ENCODE measurements at places on chromosomes 2 and 18. TPM values are rescaled to one million over a fixed set of nuclear protein-coding genes. Genes with fewer than 3 reads are reported as not detected.
A peak's percentile ranks its signal among the peaks of the same experiment; 100 is the strongest.

GRCh38 chr2:207395535-207396251 is 134.1 kb upstream of the CREB1 start:
- no peak for ATAC-seq

DNA sequence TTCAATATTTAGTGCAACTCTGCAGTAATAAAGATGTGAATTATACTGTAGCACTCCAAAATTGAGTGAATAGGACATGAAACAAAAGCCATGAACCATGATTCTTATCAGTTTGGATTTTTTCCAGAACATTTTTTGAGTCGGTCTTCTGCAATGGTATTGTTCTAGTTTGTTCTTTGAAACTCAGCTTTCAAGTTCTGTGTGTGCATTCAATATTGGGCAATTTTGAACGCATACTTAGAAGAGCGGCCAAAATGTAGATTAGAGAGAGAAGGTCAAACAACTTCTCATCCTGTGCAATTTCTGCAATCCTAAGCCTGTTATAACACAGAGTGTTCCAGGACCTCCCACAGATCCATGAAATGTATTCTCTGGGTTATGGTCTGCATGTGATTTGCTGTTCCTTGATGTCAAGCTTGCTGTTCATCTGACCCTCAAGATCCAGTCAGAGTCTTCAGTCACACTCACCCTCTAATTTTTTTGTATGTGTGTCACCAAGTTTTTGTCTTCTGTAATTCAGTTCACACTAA is 48.3 kb downstream of the TSPYL6 start:
- ATAC-seq: no peak

DNA sequence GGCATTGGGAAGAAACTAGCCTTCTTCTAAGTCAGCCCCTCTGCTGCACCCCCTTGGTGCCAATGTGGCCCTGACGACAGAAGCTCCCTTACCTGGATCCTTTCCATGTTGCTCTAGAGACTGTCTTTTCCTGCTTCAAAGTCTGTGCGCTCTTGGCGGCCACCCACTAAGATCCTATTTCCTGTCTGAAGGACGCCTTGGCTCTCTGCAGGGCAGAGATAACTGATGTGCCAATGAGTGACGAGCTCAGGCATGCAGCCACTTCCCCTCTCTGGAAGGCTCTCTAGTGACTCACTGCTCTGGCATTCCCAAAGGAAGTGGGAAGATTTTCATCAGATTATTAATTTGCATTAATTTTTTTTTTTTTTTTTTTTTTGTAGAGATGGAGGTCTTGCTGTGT is 273.5 kb downstream of the CDH20 start:
- ATAC-seq: peak; percentile 90

DNA sequence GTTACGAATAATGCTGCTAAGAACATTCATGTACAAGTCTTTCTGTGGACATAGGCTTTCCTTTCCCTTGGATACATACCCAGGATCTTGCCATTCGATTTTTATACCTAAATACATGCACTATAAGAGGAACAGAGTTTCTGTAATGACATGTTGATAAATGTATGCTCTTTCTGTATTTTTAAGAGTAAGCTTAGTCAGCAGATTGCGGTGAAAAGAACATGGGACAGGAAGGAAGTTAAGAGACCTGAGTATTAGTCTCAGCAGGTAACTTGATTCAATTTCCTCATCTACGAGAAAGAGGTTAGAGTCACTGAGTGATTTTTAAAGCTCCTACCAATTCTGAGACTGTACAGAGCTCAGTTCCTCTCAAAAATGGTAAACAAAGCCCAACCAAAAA is 2.6 kb upstream of the TLK1 start:
- ATAC-seq: no peak

DNA sequence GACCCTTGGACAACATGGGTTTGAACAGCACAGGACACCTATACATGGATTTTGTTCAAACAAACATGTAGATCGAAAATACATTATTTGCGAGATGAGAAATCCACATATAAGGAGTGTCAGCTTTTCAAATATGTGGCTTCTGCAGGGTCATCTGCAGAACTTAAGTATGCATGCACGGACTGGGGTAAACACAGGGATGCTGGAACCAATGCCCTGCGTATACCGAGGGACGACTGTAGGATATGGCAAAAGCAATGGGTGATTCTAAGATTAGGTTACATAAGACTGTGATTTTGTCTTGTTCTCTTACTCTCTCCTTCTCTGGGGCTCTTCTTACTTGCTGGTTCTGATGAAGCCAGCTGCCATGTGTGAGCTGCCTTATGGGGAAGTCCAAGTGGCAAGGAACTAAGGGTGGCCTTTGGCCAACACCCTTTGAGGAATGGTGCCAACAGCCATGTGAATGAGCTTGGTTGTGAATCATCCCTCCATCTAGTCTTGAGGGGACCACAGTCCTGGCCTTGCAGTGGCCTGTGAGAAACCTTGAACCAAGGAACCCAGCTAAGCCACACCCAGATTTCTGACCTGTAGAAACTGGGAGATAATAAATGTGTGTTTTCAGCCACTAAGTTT is 66.5 kb downstream of the EVA1A start:
- ATAC-seq: no peak

DNA sequence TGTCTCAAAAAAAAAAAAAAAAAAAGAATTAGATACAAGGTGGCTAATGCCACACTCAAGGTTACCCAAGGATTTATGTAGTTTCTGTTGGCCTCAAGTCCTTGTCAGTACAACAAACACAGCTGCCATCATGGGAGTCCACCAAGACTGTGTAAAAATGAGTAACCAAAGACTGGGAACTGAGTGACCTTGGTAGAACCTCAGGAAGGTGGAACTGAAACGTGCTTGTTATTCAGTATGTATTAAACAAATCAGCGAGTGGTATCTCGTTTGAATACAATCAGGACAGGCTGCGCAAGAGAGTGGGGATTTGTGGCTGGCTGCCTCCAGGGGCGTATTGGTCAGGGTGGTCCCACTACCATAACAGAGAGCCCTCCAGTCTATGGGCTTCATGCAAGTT is 1.6 kb upstream of the SFTPB start:
- no peak for ATAC-seq

DNA sequence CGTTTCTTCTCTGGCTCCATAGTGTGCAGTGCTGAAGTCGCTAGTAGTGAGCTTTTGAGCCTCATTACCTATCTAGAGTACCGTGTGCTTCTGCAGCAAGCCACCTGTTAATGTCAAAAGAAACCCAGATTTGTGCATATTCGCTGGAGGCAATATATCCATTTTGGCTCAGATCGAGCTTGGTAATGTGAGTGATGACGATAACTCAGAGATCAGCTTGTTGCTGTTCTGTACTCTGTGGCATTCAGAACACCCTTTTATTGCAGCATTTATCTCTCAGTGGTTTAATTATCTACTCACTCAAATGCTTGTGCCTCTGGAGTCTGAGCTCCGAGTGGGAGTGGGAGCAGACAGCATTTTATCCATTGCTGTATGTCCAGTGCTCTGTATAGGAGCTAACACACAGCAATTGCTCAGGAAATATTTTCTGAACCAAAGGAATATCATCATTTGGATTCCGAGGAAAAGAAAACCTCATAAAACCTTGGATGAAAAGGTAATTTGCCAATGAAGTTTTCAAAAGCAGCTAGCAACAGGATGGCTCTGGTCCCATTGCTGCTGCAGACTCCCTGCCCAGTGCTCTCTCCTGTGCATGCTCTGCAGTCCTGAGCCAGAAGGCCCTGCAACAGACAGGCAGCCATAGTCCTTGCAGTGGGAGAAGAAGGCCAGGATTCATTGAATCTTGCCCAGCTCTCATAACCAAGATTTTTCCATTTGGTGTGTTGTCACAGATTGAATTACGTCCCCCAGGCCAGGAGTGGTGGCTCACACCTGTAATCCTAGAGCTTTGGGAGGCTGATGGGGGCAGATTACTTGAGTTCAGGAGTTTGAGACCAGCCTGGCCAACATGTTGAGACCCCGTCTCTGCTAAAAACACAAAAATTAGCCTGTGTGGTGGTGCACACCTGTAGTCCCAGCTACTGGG is 183.8 kb downstream of the MYCN start:
- ATAC-seq: no peak

- ATAC-seq: no peak
Observed at GRCh38 chr2:224958873-224959272, 83.4 kb downstream of the DOCK10 start.

DNA sequence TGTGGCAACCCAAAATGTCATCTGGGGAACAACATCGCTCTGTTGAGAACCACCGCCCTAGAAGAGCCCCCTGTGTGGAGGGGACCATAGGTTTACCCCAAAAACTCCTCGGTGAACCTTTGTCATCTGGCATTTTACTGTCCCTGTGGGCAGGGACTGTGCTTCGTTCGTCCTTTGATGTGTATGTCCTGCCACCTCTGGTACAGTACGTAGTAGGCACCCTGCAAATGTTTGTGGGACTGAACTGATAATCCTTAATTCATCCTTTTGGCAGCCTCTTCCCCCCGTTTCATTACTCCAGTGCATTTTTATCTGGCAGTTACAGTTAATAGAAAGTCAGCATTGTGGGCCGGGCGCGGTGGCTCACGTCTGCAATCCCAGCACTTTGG is 728 bp downstream of the NAPG start:
- no peak for ATAC-seq

DNA sequence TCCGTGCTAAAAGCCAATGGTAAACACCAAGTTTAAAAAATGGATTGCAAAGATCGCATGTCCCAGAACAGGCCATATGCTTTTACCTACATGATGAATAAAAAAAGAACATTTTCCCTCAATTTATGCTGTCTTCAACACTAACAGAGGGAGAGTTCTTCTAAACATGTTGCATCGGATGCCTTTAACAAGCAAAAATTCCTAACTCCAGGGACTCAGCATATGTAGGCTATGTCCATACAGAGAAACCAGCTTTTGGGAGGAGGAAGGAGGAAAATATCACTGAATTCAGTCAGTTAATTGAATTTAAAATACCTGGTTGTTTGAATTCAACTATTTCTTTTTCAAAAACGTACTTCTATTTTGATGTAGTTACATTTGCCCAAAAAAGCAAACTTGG is 28.6 kb downstream of the BCL11A start:
- ATAC-seq: no peak

GRCh38 chr2:169818241-169818640 is 6.5 kb downstream of the METTL5 start:
- ATAC-seq: no peak

GRCh38 chr2:68831686-68832232 is 39.4 kb downstream of the BMP10 start:
- peak; percentile 18 for ATAC-seq

DNA sequence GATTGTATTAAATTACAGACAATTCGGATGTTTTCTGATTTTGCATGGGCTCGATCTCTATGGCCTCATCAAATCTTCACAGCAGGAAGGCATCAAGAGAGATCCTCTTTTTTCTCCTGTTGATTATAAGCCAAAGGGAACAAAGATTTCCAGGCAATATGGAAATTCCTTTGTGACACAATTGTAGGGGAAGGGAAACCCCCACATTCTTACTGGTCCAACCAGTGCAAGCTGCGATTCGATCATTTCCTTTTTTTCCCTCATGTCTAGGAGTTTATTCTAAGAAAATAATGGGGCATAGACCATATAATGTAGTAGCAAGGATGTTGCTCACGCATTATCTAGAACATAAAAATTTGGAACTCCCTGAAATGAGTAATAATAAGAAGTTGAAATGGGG is 87.7 kb downstream of the LYPD6 start:
- ATAC-seq: no peak

GRCh38 chr2:96527286-96528005 is 9.1 kb upstream of the ARID5A start:
- no peak for ATAC-seq

- ATAC-seq: no peak
Observed at GRCh38 chr2:208541989-208542464, 135.4 kb downstream of the PTH2R start.

- ATAC-seq: no peak
Observed at GRCh38 chr2:30625701-30626100, 178.7 kb downstream of the LCLAT1 start.

DNA sequence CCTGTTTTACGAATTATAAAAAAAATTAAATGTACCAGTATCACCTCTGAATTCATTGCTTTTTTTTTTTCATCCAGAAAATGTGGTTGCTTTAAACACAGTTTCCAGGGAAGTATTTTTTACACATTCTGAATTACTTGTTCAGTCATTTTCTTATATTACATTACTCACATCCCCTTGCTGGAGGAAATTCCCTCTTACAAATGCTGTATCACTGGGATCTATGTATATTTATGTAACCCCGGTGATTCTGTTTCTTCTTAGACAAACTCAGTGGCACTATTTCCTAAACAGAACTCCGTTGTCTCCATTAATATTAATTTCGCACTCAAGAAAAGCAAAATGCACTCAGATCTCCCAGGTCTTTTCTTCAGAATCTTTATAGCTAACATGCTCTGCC is 1078.5 kb upstream of the ZEB2 start:
- no peak for ATAC-seq

DNA sequence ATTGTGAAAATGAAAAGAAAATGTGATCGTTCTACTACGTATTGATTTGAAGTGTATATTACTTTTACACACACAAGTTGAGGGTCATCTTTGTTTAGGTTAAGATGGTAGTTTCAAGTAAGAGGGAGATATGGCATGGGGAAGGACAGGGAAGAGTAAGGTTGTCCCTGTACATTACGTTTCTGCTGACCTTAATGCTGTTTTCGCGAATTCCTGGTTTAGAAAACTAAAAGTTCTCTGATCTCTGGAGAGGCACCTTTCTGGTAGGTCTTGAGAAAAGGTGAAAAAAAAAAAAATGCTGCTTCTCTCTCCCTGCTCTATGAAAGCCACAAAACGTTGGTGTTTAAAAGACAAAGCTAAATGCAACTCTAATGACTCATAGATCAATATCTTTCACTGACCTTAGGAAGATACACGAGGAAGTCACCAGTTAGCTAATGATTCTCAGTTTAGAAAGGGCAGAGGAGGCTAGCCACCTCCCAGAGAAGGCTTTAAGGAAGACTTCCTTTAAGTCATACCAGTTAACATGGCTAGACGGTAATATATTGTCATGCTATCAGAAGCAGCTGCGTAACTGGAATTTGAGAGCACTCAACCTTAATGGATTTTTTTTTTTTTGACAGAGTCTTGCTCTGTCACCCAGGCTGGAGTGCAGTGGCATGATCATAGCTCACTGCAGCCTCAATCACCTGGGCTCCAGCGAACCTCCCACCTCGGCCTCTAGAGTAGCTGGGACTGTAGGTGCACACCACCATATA is 13.2 kb downstream of the TXNDC2 start:
- no peak for ATAC-seq

DNA sequence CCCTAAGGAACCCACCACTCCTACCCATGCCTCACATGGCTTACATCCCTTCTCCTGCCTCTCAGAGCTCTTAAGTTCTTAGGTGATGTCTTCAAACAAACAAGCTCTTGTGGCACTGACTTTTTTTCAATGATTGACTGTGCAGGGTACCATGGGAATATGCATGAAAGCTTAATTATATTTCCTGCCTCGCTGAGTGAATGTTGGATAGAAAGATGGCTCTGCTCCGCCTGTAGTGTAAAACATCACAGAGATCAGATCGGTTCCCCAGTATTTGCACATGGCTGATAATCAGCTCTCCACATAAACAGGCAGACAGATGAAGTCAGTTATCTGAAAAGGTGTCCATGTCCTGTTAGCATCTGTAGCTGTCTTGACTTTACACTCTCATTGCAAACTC is 820.8 kb downstream of the TDRD15 start:
- ATAC-seq: no peak

Gene SERPINE2
- total RNA-seq: 130 TPM

Gene PDE1A
- total RNA-seq: 10.7 TPM

Gene IFIH1
- total RNA-seq: 14.7 TPM

Gene TM4SF20
- total RNA-seq: not detected

Gene NMUR1
- total RNA-seq: 3.4 TPM

Gene DSC2
- total RNA-seq: 4.0 TPM

Gene LOXHD1
- not detected for total RNA-seq

Gene GALR1
- 0.27 TPM for total RNA-seq
